Stimulated activated CD4-positive, alpha-beta T cell treated with anti-CD3 and anti-CD28 coated beads, Interleukin-2, amount 100 ng/mL, for 4 hours (primary cell): ENCODE measurements at places on chromosomes 11 and 22.

- DNase-seq: no peak
Observed at GRCh38 chr11:115921986-115922385, 417.8 kb upstream of the CADM1 start.

DNA sequence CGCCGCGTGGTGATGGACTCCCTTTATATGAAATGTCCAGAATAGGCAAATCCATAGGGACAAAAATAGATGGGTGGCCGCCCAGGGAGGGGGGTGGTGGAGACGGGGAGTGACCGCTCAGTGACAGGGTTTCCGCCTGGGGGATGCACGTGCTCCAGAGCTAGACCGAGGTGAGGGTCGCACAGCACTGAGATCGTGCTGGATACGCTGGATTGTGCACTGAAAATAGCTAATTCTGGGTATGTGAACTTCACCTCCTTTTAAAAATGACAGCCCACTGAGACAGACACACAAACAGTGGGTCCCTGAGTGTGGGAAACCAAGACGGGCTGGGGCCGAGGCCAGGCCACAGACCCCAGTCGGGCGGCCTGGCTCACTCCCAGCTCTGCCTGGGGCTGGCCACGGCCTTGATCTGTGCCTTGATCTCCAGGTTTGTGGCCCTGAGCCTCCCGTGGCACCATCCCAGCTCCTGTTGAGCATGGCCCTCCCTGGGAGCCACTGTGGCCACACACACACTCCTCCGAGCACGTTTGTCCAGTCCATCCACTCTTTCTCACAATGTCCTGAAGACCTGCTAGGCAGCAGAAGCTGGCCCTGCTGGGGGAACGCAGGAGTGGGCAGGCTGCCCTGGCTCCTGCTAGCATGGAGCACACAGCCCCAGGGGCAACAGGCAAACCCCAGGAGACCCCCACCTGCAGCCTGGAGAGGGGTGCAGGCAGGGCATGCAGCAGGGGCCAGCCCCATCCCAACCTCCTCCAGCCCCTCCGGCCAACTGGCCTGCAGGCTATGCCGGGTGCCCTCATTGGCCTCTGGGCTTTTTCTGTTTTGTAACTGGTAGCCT, 41.0 kb upstream of the TH start:
- DNase-seq: no peak

DNA sequence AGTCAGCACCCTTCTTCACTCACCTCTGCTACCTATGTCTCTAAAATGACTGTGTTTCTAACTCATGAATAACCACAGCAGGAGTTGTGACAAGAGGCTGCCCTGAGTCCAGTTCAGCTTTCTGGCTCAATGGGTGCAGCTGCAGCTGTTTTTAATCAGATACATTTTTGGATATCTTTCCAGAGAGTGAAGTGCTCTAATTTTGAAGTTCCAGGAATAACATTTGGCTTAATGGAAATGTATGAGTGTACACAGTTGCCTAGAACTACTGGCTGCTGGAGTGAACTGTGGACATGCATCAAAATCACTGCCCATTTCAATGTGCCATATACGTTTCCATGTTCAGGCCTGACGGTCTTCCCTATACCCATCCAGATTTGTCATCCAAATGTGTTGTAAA, 769.5 kb upstream of the ANO3 start:
- no peak for DNase-seq

- no peak for DNase-seq
Observed at GRCh38 chr11:47161890-47162289, 14.8 kb downstream of the ARFGAP2 start.

DNA sequence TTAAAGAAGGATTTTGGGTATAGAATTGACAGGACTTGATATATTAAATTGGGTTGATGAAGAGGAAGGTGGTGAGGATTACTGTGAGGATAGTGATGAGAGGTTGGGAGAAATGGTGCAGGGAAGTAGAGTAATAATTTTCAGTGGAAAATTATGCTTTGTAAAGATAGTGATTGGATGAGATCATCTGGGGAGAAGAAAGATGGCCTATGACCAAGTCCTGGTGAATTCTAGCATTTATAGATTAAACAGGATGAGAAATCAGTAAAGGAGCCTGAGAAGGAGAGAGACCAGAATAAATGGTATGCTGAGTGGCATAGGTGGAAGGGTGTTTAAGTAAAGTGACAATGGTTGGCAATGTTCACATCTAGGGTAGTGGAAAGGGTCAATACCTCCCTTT, 15.0 kb downstream of the IPO7 start:
- no peak for DNase-seq

DNA sequence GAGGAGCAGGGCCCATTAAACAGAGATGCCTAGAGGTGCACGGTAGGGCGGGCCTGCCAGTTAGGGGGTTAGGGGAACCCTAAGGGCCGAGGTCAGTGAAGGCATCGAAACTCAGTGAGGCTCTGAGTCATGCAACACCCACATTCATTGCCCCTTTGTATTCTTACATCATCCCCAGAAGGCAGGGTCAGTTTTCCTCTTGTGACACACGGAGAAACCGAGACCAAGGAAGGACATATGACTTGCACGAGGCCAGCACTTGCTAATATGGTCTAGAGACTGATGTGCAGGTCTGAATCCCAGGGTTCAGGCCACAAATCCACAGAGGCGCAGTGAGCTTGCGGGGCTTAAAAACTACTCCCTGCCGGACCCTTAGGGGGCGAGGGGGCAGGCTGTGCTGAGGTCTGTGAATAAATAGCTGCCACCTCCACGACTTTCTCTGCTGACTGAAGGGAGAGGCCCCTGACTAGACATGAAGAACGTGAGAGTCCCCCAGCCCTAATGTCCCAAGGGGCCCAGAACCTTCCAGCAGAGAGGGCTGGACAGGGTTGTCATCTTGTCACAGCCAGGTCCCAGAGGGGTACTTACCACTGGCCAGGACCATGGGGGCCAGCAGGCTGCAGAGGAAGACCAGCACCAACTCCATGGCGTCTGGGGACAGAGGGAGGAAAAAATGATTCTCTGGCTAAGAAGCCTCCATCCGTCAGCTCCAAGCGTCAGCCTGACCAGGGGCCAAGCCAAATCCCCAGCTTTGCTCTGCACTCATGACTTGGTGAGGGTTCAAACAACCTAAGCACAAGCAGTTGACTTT, 17.8 kb upstream of the FXYD2 start:
- DNase-seq: no peak
